Activated CD4-positive, CD25-positive, alpha-beta regulatory T cell treated with anti-CD3 and anti-CD28 coated beads, Interleukin-2, amount 50 U/mL, for 72 hours (primary cell): ENCODE measurements at places on chromosomes 5 and 9.

DNA sequence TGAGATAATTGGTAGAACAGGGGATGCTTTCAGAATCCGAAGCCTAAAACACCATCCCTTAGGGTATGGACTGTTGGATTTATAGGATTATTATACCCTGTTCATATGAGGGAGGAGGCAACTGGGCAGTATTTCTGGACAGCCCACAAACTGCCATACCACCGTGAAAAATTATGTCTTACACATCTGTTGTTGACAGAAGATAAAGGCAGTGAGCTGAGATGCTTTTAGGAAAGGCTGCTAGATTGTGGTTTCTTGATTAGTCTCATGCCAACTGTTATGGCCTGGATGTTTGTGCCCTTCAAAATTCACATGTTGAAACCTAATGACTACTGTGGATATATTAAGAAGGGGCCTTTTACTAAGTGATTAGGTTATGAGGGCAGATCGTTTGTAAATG lies 83.7 kb upstream of the DHFR start:
- DNase-seq, result no peak

- no peak for DNase-seq
Measured at GRCh38 chr5:168469816-168470215, 16.5 kb upstream of the RARS1 start.

DNA sequence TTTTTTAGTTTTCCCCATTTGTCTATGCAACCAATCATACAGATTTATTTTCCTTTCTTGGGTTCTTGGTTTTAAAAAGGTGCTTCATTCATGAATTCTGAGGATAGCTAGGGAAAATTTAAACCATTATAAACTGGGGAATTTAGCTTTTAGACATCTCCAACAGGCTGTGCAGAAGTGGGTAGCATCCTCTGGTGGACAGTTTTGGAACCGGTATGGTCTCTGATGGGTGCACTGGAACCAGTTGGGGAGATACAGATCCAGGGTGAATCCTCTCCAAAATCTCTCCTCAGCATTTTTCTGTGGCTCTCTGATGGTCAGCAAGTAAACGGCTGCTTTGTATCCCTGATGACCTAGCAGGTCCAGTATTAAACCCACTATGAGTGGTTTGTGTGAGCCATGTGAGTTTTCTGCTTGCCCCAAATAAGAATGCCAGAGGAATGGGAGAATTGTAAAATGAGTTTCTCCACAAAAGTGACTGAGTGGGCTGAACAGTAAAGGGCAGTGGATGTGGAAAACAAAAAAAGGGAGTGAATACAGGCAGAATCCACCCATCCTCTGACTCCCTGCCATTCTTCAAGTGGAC lies 9.1 kb upstream of the DNAJC25 start:
- no peak for DNase-seq

GRCh38 chr5:75236322-75237316 lies at the start of gene ANKRD31:
Gene ANKRD31 (minus strand): TSS chr5:75236878. CDS start chr5:75236686, 192 bp downstream.
- peak; percentile 91 for DNase-seq

- no peak for DNase-seq
Measured at GRCh38 chr9:37990404-37991015, 78.5 kb downstream of the SHB start.

- DNase-seq, result no peak
Measured at GRCh38 chr5:127426661-127427060, 90.8 kb upstream of the PRRC1 start.

DNA sequence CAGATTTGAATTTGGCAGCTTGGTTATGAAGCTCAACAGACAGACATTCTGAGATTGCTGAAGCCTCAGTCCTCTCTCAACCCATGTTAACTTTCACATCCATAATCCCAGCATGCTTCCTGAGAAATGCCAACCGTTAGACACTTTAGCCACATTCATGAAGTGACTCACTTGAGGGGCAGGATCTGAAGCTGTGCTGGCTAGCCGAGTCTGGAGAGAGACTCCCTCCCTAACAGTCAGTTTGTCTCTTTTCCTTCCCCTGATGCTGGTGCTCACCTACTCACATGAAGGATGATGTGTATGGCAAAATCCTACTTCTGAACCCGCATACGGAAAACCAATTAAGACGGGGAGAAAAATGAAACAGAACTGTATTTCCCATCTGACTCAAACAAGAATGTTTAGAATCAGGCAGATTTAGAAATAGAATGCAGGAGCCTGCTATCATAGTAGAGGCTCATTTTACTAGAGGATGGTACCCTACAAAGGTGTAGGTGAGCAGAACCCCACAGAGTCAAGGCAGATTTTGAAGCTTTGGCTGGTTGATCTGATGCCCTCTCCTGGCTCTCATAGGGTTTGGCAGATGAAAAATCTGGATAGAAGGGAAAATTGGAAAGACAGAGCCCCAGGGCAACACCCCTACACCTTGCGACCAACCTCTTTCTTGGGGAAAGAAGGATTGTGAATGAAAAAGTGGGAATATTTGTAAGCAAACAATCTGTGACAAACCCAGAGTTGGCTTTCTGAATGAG lies 150.9 kb upstream of the LHFPL2 start:
- DNase-seq, result no peak
